ENCODE measurements at places on chromosomes 7 and 10.

GRCh38 chr7:22301790-22302189 lies 55.2 kb downstream of the RAPGEF5 start:
- DNase-seq = no peak

DNA sequence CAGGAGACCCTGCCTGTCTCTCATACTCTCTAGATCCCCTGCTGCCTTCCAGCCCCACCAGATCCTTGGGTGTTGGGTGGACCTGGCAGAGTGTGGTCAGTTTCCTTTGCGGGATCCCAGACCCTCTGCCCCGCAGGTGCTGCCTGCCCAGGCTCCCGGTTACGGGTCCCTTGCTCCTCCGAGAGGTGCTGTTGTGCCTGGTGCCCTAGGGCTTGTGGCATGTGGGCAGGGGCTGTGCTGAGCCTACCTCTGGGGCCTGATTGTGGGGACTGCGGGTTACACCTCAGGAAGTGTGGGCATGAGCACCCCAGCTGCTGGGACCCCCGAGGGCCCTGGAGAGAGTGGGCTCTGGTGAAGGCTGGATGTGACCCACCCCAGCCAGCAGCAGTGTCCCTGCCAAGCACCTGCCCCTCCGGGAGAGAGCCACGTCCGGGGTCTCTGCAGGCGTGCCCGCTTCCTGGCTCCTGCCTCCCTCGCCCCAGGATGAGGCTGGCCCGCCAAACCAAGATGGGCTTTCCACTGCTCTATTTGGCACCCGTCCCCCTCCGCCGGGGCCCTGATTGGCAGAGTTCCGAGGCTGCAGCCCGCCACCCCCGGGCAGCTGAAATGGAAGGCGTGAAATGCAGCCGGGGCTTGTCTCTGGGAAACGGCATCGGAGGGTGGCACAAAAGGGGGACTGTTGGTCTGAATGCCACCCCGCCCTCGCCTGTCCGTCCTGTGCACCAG lies 17.0 kb downstream of the CLIP2 start:
- DNase-seq = no peak

DNA sequence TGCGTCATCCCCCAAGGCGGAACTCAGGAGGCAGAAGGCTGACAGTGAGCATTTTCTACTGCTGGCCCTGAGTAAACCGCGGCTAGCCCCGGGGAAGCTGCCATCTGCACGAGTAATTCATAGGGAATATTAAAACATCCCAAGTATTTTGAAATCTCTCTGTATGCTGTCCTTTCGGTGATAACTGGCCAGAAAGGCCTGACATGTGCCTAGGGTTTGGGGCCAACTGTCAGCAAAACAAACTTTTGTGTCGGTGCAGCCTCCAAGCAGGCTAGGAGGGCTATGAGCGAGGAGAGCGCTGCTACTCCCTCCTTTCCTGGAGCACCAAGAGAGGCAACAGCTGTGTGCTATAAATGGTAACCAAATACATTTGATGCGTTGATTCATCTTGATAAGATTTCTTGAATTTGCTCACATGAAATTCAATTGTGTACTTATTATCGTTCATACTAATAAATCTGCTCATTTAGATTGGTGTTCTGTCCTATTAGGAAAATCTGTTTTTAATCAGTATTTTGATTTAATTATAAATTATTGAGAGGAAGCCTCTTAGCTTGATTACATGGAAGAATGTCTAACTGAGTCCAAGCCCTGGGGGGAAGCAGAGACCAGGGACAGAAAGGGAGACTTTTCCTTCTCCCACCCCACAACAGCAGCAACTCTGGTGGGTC lies 124.4 kb upstream of the NPS start:
- DNase-seq = no peak

DNA sequence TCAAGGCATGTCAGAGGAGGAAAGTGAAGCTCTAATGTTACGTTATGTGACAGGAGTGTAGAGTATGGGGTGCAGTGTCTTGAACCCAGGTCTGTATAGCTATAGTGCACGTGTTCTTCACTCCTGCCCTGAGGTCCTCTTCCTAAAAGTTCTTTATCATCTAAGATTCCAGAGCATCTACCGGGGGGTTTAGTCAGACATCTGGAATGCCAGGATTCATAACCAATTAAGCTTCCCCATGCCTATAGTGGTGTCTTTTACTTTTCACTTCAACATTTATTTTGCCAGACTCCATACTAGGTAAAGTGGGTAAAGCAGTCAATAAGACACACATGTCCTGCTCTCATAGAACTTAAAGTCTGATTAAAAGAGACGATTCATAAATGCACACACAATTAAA lies 22.4 kb downstream of the PPP1R3C start:
- DNase-seq = no peak

DNA sequence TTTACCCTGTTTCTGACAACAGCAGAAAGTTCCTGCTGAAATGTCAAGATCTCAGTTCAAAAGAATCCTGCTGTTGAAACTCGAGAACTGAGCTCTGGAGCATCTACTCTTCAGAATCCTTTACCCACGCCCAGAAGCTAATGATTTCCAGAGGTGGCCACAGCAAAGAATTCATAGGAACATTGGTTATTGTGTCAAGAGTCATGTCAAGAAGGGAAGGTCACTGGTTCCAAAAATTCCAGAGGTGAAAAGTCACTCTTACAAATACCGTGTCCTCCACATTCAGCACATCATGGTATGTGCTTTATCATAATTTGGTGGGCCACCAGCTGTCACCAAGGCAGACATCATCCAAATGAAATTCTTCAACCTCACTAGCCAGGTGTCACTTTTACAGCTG lies 394.4 kb upstream of the NPVF start:
- DNase-seq = no peak
